ENCODE measurements at places on chromosomes 6 and 20.

- DNase-seq, result no peak
Measured at GRCh38 chr20:668050-668449, 7.6 kb downstream of the SCRT2 start.

GRCh38 chr6:110287462-110288341, 70.4 kb downstream of the METTL24 start:
- no peak for DNase-seq

GRCh38 chr20:58103517-58103904, 124.9 kb downstream of the ANKRD60 start:
- DNase-seq, result no peak

DNA sequence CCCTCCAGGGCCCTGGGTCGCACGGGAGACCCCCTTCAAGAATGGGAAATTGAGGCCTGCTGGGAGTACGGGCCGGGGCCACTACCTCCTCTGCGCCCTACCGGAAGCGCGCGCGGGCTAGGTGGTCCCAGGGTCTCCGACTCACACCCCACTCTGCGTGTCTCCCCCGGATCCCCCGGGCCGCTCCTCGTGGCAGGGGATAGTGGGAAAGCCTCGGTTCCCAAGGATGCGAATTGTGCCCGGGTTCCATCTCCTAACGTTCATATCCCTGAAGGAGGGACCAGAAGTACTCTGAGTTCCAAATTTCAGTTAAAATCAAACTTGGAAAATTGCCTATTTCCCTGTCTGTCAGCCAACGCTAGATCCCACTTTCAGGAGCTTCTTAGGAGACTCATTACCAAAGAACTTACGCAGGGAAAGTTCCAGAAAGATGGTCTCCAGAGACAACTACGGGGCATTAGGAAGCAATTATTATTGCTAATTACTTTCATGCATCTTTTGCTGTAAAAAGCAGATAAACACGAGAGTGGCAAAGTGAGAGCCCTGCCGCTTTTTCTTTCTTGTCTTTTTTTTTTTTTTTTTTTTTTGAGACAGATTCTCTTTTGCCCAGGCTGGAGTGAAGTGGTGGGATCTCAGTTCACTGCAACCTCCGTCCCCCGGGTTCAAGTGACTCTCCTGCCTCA, 858 bp downstream of the FAM83D start:
- DNase-seq, result no peak

GRCh38 chr6:85680388-85680787, 37.7 kb upstream of the SYNCRIP start:
- DNase-seq, result no peak

GRCh38 chr6:13101409-13101808, 226.9 kb downstream of the TBC1D7 start:
- no peak for DNase-seq

DNA sequence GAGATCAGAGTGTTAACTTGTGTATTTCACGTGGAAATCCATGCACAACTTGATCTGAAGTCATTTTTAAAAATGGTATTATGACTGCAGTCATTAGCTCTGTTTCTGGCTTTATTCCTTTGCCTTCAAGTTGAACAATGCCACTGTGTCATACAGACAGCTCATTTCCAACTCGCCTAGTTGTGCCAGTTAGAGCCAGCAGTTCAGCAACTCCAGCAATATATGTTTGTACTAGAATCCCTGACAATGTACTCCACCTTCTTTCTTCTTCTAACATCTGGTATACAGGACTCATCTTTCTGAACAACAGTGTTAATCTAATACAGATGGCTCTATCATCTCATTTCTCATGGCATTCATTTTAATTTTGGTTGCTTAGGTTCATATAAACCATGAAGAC, 418.3 kb upstream of the POU3F2 start:
- peak; percentile 42 for DNase-seq

GRCh38 chr20:62064770-62065673, 659 bp downstream of the TAF4 start:
- peak; percentile 12 for DNase-seq

GRCh38 chr20:1987826-1988225, 6.0 kb downstream of the PDYN start:
- no peak for DNase-seq

DNA sequence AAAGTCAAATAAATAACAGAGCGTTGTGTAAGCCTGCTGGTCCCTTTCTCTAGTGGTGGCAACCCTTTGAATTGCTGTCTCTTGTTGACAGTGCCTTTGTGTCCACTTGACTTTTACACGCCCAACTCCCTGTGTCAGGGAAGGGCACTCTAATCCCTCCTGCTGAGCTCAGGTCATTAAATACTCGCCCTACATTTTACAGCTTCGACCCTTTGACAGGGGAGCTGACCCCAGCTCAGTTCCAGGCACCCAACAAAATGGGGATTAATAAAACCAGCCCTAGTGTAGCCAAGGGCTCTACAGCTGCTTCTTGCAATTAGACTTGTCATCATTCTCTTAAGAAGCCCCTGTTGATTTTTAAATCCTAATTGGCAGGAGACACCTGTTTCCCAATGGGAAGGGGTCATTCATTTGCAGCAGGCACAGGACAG, 308.2 kb downstream of the EYA4 start:
- no peak for DNase-seq

DNA sequence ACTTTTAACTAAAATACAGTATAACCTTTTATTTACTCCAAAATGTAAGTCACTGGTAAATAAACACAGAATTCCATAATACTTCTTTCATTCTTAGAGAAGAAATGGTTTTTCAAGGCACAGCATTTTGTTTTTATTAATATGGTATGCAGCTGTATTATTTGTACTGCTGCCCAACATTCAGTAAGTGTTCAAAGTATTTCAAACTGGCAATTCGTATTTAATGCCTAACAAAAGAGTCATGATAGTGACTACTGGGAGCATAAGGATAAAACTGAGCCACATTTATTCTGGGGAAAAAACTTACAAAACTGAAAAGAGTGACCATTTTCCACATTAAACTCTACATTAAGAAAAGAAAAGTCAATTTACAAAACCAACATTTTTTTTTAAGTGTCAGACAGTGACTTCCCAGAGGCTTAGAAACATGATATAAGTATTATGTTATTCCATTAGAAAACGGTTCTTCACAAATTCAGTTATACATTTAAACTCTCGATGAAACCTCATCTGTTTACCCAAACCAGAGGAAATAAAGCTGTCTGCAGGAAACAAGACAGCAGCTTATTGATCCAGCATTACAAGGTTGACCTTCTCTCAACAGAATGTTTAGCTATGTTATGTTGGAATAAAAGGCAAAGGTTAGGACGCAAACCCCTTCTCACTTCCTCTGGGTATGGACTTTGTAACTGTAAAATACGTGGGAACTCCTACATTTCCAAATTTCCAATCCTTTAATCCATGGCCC, 24.3 kb downstream of the EPB41L2 start:
- no peak for DNase-seq
